ENCODE measurements at places on chromosomes 2 and 18. TPM values are rescaled to one million over a fixed set of nuclear protein-coding genes. Genes with fewer than 3 reads are reported as not detected.

MAP2 gene
- 5.9 TPM for polyA plus RNA-seq

UGT1A4 gene
- polyA plus RNA-seq, result not detected

FEV gene
- not detected for polyA plus RNA-seq

SLC23A3 gene
- polyA plus RNA-seq, result 3.9 TPM

ZC3H6 gene
- 9.3 TPM for polyA plus RNA-seq

TMEM178A gene
- polyA plus RNA-seq, result 8.8 TPM

SPEG gene
- polyA plus RNA-seq, result 33.7 TPM

LRRC30 gene
- not detected for polyA plus RNA-seq

FOSL2 gene
- polyA plus RNA-seq, result 14.0 TPM

GNAL gene
- 2.9 TPM for polyA plus RNA-seq

BMP10 gene
- polyA plus RNA-seq, result not detected

RAX gene
- not detected for polyA plus RNA-seq

GRB14 gene
- 59.9 TPM for polyA plus RNA-seq

L3MBTL4 gene
- polyA plus RNA-seq, result 6.0 TPM

ANKRD30B gene
- 0.08 TPM for polyA plus RNA-seq

MC2R gene
- polyA plus RNA-seq, result not detected

CHRND gene
- not detected for polyA plus RNA-seq

GPR39 gene
- polyA plus RNA-seq, result 4.1 TPM

C2orf66 gene
- not detected for polyA plus RNA-seq

SLC39A10 gene
- 47.5 TPM for polyA plus RNA-seq

SERPINB13 gene
- not detected for polyA plus RNA-seq

SERPINB7 gene
- not detected for polyA plus RNA-seq

ANKRD53 gene
- polyA plus RNA-seq, result 4.3 TPM

B3GNT7 gene
- 3.3 TPM for polyA plus RNA-seq

EPHA4 gene
- polyA plus RNA-seq, result 18.6 TPM

ASB18 gene
- polyA plus RNA-seq, result 0.18 TPM

TDRD15 gene
- not detected for polyA plus RNA-seq

MSTN gene
- polyA plus RNA-seq, result 1.5 TPM

NYAP2 gene
- 0.05 TPM for polyA plus RNA-seq

TMEM17 gene
- polyA plus RNA-seq, result 5.0 TPM

ACTR2 gene
- 185 TPM for polyA plus RNA-seq

RNF152 gene
- polyA plus RNA-seq, result 11.6 TPM

SNRNP200 gene
- polyA plus RNA-seq, result 185 TPM

GREB1 gene
- 10.0 TPM for polyA plus RNA-seq

G6PC2 gene
- not detected for polyA plus RNA-seq

ATP6V1C2 gene
- 2.9 TPM for polyA plus RNA-seq

CCDC68 gene
- 128 TPM for polyA plus RNA-seq

AP1S3 gene
- polyA plus RNA-seq, result 5.9 TPM

PIEZO2 gene
- polyA plus RNA-seq, result 177 TPM

CAPN14 gene
- 0.27 TPM for polyA plus RNA-seq

NEDD4L gene
- 107 TPM for polyA plus RNA-seq

LIMS4 gene
- 4.0 TPM for polyA plus RNA-seq

IL36A gene
- polyA plus RNA-seq, result not detected

FBXO36 gene
- polyA plus RNA-seq, result 5.9 TPM

GRHL1 gene
- 4.0 TPM for polyA plus RNA-seq

IL36G gene
- polyA plus RNA-seq, result 0.45 TPM

HOXD8 gene
- 1.5 TPM for polyA plus RNA-seq

All from right lung (tissue), 10 donors.